ENCODE measurements at places on chromosomes 5 and 9.

GRCh38 chr9:83964973-83965349 is 15.1 kb downstream of the HNRNPK start:
- no peak for DNase-seq

DNA sequence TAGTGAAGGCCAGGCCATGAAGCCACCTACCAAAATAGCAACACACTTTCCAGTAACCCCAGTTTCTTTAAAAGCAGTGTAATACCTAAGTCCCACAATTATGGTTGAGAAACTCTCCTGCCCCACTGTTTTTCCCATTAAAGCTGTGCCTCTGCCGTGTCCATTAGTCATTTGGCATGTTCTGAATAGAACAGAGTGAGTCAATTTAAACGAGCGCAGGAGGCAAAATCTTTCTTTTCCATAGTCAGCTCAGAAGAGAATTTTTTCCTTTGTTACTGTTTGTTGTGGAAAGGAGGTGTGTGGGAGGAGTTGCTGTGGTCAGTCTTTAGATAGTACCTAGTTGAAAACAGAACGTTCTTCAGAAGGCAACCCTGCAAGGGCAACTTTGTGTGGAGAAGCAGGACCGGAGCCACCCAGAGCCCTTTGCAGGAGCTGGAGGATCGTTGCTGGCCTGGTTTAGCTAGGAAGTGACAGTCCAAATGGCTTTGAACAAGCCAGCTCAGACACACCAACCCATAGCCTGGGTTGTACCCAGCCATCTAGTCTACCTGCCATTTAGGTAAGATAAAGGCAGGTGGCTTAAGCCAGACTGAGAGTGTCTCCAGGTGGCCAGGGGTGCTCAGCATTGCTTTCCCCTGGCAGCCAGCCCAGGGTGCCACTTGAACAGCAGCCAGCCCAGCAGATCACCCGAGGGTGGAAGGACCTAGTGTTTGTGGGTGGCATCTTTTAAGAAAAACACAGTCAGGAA is 30.4 kb downstream of the GADD45G start:
- no peak for DNase-seq

- DNase-seq: no peak
These were observed 275.3 kb downstream of the HTR1A start for GRCh38 chr5:63686938-63687337.

DNA sequence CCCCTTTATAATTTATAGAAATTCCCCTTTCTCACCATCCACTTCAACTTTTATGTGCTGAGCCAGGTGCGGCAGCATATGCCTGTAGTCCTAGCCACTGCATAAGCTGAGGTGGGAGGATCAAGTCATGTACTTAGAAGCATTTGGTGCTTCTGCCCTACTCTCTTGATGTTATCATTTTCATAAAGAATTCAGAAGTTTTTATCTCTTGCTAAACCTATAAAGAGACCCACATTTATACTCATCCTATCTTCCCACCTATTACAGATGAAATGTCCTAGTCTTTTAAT is 18.5 kb downstream of the HMMR start:
- DNase-seq: no peak

GRCh38 chr5:33762859-33763258 is 128.9 kb downstream of the ADAMTS12 start:
- DNase-seq: no peak

DNA sequence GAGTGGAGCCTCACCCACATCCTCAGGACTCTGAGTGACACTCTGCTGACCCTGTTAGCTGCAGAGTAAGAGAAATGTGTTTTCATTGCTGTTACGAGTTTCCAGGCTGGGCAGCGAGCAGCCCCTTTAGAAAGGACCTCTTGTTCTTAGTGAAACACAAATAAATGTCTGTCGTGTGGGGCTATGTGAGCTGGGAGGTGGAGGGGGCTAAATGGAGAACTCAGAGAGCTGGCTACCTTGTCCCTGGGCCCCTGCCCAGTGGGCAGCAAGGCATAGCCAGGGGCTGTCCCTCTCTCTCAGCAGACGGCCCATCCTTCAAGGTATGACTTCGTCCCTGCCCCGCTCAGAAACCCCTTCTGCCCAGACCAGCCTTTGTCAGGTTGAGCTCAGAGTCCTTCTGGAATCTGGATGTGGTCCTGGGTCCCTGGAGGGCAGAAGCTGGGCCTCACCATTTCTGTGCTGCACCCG is 10.2 kb downstream of the DCANP1 start:
- no peak for DNase-seq

DNA sequence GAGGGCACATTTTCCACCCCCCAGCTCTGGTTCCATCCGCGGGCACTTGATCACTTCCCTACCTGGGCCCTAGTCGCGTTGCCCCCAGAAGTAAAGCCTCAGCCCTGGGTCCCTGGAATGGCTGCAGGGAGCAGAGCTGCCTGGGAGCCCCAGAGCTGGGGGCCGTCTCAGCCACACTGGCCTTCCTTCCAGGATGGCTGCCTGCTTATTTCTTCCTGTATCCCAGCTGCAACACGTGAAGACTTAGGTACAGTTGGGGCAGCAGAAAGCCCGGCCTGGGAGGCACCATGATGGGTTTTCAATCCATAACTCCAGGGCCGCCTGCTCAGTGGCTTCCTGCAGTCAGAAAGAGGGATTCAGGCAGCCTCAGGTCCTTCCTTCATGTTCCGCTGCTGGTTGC is 232.3 kb downstream of the IRX2 start:
- no peak for DNase-seq

GRCh38 chr5:175696139-175696854 is 38.4 kb downstream of the HRH2 start:
- peak; percentile 31 for DNase-seq

GRCh38 chr9:133634081-133634691 is 2.0 kb upstream of the DBH start:
- no peak for DNase-seq

GRCh38 chr5:126866851-126867636 is 90.1 kb downstream of the LMNB1 start:
- no peak for DNase-seq

DNA sequence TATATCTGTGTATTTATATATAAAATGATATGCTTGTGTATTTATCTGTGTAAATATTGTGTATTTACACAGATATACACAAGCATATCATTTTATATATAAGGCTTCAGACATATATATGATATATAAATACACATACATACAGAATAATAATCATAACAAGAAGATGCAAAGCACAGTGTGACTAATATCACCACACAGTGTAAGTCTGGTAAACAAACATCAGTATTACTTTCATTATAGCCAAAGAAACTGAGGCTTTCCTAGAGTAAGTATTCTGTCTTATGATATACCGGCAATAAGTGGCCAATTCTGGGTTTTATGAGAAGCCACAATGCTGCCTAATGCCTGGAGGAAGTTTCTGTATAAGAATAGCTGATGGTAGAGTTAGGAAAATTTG is 29.9 kb upstream of the RAPGEF6 start:
- DNase-seq: no peak

GRCh38 chr5:159886296-159886695 is 30.0 kb upstream of the ADRA1B start:
- no peak for DNase-seq

- DNase-seq: no peak
These were observed 114.5 kb upstream of the SPRY4 start for GRCh38 chr5:142439207-142439860.

DNA sequence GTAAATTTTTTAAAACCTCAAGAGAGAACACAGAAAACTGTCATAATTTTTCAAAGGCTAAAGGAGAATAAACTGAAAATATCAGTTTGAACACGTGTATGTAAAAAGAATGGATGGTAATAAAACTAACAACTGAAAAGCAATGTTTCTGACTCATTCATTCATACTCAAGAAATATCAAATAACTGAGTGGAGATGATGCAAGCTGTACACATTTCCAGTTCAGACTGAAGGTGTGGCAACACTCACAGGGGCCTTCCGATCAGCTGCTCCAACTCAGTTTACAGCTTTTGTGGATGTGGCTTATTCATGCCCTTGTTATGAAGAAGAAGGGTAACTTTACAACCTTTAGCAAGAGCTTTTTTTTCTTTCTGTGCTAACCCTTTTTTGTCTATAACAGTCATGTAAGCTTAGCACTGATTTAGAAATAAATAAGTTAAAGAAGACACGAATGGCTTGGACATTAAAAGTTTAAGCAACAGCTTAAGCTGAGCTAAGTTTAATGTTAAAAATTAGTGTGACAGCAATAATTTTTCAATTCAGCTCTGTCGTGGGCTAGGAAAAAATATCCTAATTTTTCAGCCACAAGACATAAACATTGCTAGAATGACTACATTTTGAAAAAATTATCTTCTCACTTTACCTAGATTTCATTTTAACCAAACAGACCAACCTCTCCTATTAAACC is 453.5 kb downstream of the RAB3C start:
- DNase-seq: no peak

DNA sequence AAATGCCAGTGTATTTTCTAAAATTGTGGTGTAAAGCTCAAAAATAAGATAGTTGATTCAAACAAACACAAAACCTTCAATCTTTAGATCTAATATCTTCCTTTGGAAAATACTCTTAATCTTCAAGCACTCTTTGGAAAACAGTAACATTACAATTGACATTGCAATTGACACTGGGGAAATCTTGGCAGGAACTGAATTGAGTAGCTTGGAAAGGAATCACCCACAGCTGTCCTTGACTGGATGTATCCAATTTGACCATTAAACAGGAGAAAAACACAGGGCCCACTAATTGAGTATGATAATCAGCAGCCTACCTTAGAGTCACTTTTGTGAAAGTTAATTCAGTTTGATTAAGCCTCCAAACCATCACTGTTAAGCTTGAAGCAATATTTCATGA is 776.7 kb downstream of the DTWD2 start:
- DNase-seq: no peak

- DNase-seq: no peak
These were observed 33.0 kb downstream of the NDUFA8 start for GRCh38 chr9:122126331-122127261.

GRCh38 chr9:78393340-78393739 is 96.4 kb downstream of the PSAT1 start:
- DNase-seq: no peak

- no peak for DNase-seq
These were observed 148.6 kb downstream of the ELAVL2 start for GRCh38 chr9:23677446-23677845.

DNA sequence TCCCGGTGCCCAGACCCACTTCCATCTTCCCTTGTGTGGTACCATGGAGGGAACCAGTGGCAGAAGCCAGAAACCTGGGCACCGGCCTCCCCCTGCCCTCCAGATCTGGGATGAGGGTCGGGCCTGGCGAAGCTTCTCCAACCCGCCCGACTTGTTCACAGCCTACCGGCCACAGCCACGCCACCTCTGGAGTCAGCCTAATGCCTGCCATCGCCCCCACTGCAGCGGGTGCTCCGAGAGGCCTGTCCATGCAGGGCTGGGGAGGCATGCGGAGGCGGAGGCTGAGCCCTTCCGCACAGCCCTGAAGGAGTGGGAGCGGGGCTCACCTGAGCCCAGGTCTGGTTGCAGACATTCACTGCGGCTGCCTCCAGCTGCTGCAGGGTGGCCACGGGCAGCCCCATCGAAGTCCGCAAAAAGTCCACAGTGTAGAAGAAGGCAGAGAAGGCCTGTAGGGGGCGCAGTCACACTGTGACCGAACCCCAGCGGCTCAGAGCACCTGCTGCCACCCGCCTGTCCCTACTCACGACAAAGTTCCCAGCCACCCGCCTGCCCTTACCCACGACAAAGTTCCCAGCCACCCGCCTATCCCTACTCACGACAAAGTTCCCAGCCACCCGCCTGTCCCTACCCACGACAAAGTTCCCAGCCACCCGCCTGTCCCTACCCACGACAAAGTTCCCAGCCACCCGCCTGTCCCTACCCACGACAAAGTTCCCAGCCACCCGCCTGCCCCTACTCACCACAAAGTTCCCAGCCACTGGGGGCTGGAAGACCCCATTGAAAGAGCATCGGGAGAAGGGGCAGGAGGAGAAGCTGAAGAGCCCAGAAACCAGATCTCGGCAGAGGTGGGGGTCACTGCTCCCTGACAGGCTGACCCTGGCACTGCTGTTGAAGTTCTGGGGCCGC is 3.8 kb upstream of the NPDC1 start:
- DNase-seq: peak; percentile 80

- DNase-seq: no peak
These were observed 51.7 kb upstream of the LRRTM2 start for GRCh38 chr5:138926688-138927448.

DNA sequence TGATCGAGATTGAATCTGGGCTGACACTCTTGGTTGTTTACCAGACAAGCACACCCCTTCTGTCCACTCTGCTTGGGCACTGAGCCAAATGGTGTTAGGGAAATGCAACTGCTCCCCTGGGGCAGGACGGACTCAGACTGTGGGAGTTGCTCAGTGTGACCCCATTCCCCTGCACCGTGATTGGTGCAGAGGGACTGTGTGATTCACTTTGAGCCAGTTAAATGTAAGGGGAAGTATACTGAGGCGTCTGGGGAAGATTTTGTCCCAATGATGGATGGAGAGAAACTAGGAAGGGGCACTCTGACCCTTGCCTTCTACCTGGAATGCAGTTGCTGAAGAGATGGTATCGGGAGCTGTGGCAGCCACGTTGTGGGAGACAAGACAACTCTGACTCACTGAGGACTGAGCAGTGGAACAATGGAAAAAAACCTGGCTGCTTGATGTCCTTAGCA is 196.0 kb upstream of the ANKRD55 start:
- DNase-seq: no peak

DNA sequence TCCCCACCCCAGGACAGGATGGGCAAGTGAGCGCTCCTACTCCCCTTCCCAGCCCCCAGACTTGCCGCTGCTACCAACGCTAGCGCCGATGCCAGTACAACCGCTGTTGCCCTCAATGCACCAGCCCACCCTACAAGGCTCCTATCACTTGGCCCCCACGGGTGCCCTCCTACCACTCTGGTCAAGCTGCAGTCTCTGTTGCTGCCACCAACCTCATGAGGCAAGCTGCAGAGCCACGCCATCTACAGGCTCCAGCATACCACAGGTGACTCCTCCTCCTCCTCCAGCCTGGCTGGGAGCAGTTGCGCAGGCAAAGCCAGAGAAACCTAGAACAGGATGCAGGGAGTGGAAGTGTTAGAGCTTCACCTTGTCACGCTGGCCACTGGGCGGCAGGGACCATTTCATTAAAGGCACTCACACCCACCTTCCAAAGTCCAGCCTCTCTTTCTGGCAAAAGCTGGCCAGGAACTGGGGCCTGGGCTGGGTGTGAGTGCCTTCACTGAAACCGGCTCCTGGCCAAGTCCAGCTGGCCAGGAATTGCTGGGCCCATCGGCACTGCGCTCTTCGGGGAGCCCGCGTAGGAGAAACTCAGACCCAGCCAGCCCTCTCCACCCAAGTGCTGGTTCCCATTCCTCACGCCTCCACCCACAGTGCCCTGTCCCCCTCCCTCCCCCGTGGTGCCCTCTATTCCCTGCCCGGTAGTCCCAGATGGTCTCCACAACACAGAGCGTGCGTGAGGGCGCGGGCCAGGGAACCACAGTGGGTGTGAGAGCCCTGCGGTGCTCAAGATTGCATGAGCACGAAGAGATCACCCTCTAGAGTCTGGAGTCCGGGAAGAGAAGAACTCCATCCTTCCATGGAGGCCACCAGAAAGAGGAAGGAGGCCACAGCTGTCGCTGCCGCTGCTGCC is 1.6 kb upstream of the PCAT7 start:
- DNase-seq: no peak

DNA sequence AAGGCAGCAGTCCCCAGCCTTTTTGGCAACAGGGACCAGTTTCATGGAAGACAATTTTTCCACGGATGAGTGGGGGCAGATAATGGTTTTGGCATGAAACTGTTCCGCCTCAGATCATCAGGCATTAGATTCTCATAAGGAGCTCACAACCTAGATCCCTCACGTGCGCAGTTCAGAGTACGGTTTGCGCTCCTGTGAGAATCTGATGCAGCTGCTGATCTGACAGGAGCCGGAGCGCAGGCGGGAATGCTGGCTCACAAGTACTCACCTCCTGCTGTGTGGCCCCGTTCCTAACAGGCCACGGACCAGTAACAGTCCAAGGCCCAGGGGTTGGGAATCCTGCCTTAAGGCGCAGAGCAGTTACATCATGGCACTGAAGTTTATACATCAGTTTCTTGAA is 3.3 kb upstream of the BRD3 start:
- DNase-seq: no peak

Measured in GM20000 (cell line).